Type B pancreatic cell (in vitro differentiated cells): ENCODE measurements at places on chromosomes 5 and 9. TPM values are rescaled to one million over a fixed set of nuclear protein-coding genes. Genes with fewer than 3 reads are reported as not detected.

The CDH18 gene
- total RNA-seq, result 17.8 and 20.2 TPM in 2 replicates

The C1QTNF3 gene
- total RNA-seq, result 3.2 and 5.1 TPM in 2 replicates

The CYLC2 gene
- total RNA-seq, result not detected in 2 replicates

The FNIP1 gene
- 32.4 and 32.9 TPM in 2 replicates for total RNA-seq

DNA sequence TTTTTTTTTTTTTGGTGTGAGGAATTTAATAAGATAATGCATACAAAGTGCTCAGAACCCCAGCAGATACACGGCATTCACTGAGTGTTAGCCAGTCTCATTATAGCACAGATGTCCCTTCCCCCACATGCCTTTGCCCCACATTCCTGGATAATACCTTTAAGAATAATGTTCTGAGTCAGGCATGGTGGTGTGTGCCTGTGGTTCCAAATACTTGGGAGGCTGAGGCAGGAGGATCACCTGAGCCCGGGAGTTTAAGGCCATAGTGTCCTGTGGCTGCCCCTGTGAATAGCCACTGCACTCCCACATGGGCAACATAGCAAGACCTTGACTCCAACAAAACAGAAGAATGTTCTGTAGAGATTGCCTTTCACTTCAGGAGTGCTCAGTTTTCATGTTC, 24.2 kb upstream of the ANKRD18A start:
- no peak for DNase-seq

DNA sequence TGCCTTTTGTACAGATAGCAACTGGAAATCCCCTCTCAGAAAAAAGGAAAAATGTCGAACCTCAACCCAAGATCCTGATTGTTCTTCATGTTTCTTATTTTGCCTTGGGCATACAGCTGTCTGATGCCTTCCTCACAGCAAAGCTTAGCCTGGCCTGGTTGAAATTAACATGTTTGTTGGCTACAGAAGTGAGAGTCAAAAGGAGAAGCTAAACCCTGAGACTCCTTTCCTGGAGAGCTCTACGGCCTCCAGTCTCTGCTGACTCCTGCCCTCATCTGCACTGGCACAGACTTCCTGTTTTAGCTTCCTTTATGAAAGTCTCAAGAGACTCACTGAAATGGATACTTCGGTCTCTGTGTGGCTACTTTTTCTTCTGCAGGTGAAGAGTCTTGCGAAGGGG, 186.7 kb downstream of the PARP8 start:
- DNase-seq, result no peak

DNA sequence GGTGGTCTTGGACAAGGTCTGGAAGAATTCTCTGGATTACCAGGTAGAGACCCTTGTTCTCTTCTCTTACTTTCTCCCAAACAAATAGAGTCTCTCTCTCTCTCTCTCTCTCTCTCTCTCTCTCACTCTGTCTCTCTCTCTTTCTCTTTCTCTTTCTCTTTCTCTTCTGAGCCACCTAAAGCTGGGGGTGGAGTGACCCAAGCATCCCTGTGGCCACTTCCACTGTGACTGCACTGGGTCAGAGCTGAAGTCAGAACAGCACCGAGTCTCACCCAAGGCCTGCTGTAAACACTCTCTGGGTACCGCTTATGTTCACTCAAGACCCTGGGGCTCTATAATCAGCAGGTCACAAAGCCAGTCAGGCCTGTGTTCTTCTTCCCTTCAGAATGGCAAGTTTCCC, 513.7 kb downstream of the EBF1 start:
- DNase-seq, result no peak

DNA sequence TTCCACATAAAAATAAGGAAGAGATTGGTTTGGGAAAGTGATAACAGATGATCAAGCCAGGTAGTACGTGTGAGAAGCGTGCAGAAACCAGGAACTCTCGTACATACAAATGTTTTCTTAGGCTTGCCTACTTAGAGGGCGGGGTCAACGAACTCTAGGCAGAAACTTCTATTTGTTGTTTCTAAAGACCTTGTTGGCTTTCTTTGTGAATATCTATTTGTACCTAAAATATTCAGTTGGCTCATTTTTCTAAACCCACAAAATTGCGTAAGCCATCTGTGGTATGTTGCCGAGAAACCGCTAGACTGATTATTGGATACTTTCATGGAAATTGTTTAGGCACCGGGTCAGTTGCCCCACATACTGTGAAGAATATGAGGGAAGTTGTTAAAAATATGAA, 458.5 kb downstream of the MAT2B start:
- DNase-seq, result no peak

GRCh38 chr9:95585824-95586223, 69.1 kb upstream of the PTCH1 start:
- no peak for DNase-seq

- DNase-seq, result no peak
Observed at GRCh38 chr5:171736976-171737891, 48.4 kb upstream of the SMIM23 start.

DNA sequence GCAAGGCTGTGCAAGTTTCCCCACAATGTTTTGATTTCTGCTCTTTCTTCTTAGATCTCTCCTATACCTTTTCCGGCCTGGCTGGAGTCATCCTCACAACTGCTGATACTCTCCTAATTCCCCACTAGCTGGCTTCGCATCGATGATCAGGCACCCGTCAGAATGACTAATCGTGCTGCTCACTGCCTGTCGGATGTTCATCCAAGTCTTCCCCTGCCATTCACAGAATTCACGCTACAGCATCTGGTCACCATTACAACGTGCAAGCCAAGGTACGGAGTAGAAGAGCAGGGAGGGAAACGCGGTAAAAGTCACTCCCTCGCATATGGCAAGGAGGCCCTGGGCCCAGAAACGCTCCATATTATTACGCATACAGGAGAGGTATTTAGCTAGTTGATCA, 35.1 kb downstream of the CDH10 start:
- no peak for DNase-seq

DNA sequence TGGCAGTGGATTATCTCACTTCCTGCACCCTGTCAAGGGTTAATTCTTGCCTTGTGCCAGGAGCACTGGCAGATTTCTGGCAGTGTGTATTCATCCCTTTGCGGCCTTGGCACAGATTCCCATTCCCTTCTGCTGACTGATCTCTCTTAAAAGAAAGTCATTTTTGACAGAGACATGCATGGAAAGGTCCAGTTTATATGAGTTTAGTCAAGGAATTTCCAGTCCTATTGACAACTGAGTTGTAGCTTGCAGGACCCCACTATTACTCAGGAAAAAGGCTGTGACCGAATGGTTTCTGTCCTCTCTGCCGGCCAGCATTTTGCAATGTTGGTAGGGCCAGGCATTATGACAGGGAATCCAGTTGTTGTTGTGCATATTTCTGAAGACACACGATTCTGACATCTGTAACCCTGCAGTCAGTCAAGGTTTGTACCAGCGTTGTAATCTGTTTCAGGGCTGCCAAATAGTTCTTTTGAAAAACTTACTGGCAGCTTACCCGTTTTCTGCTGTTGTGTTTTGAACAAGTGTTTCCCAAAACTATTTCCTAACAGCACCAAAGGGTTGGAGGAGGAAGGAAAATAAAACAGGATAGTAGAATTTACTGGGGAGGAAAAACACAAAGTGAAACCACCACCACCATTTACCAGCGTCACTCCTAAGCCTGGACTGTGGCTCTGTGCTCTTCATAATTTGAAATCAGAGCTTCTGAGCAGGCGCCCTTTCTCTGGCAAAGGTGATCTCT, 243.4 kb upstream of the KLF4 start:
- DNase-seq, result no peak

- DNase-seq, result no peak
Observed at GRCh38 chr9:92590377-92590776, 54.6 kb upstream of the ECM2 start.
